ENCODE measurements at places on chromosomes 7 and 10.

DNA sequence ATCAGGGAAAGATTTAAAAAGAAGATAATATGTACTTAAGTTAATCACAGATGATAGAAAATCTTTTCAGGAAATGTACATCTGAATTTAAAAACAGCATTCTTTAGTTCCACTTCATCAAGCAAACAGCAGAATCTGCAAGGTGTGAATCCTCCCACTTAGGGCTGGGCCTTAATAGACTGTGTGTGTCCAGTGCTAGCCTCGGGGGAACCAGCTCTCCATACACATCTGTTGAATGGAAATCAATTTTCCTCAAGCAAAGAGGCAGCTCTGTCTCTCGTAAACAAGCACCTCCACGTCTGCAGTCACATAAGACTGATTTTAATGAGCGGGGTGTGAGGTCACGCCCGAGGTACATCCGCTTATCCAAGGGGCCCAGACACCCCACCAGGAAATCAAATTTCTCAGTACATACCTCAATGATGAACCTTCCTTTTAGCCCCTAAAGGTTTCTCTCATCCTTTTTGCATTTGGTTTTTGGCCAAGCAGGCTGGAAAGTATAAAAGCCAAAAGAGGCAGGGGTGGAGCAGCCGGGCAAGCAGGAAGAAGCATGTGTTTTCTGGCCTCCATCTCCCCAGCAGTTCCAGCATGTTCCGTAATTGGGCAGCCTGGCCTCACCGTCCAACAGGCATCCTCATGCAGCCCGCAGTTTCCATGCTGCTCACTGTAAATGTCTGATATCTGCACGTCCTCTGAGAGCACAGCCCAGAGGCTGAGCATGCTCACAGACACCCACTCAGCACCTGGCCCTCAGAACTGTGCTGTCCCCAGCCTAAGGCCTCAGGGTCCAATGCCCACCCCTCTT lies 131.3 kb downstream of the GLI3 start:
- DNase-seq, result no peak

- no peak for DNase-seq
Observed at GRCh38 chr7:108724251-108725100, 154.8 kb downstream of the DNAJB9 start.

DNA sequence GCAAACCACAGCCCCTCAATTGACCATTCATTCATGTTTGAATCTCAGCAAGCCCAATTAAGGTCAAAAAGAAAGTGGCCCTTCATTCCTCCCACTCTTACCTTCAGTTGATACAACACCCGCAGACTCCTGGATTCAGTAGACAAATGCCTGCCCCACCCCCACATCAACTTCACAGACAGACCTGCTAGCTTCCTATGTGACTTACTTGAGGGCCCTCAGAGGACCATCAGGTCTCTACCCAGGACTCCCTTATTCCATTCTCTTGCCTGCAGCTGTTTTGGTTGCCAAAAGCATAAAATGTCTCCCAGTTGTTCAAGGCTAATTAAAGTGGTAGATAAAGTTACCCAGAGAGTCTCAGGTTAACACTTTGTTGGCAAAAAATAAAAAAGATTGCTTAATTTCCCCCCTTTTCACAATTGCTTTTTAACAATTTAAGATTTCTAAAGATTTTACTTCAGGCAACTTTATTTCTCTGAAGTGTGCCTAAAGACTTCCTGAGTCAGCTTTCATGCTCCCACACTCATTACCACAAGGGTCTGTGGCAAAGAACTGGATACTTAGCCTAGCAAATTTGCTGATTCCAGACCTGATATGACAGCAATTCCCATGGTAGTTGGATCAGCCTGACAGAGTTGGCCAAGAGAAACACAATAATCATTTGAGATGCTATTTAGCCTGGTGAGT lies 3.3 kb upstream of the MTERF1 start:
- no peak for DNase-seq

GRCh38 chr10:103637927-103638557 lies 144.5 kb downstream of the NEURL1 start:
- no peak for DNase-seq

DNA sequence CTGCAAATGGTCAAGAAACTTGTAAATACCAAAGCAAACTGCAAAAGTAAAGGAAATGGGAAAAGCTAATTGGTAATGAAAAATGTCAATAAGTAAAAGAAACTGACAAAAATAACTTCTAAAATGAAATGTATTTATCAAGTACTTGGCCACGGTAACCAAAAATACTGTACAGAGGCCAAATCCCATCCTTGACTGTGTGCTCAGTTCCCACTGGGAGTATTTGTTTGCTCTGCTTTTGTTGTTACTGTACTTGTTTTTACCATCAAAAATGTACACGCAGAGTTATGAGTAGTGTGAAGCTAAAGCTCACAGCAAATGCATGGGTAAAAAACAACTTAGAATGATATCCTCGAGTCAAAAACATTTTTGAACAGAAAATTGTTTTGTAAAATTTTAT lies 31.1 kb downstream of the ENKUR start:
- DNase-seq, result no peak

DNA sequence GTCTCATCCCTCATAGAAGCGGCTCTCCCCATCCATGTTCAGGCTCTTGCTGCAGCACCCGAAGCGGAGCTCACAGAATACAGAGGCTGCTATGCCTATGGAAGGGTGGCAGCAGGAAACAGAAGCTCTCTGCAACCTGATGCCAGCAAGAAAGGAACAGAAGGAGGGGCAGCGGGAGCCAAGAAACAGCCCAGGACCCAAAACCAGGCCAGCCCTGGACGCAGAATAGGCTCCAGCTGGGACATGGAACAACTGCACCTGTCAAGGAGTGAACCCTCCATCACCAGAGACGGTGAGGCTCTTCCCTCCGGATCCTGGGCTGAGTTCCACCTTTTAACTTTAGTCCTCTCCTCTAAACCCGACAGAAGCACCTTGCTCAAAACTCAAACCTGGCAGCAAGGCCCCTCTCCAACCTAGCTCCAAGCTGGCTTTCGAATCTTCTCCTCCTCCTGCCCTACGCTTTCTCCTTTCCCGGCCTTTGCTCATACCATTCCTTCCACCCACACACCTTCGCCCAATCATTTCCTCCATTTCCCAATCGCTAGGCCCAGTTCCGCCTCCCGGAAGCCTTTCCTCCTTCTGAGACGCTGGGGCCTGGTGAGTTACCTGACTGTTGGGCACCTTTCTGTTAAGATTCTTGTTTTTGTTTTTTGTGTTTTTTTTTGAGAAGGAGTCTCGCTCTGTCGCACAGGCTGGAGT lies 122.8 kb upstream of the ZNF92 start:
- no peak for DNase-seq

DNA sequence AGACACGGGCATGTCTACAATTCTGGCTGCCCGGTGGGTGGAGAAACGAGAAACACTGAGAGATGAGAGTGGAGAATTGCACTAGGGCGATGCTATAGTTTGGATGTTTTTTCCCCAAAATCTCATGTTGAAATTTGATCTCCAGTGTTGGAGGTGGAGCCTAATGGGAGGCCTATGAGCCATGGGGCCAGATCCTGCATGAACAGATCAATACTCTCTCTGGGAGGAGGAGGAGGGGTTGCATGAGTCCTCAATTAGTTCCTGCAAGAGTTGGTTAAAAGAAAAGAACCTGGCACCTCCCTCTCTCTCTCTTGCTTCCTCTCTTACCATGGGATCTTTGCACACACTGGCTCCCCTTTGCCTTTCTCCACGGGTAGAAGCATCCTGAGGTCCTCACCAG lies 299.1 kb downstream of the CALN1 start:
- no peak for DNase-seq

DNA sequence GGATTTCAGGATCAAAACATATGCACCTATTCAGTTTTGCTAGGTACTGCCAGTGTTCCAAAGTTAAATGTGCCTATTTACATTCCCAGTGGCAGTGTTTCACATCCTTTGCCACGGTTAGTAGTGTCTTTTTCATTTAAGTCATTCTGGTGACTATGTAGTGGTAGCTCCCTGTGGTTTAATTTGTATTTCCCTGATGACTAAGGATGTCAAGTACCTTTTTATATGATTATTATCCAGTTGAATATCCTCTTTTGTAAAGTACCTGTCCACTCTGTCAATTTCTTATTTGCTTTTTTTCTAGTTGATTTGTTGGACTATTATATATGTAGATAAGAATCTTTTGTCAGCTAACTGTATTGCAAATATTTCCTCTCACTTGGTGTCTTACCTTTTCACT lies 45.1 kb downstream of the TMEM60 start:
- no peak for DNase-seq

DNA sequence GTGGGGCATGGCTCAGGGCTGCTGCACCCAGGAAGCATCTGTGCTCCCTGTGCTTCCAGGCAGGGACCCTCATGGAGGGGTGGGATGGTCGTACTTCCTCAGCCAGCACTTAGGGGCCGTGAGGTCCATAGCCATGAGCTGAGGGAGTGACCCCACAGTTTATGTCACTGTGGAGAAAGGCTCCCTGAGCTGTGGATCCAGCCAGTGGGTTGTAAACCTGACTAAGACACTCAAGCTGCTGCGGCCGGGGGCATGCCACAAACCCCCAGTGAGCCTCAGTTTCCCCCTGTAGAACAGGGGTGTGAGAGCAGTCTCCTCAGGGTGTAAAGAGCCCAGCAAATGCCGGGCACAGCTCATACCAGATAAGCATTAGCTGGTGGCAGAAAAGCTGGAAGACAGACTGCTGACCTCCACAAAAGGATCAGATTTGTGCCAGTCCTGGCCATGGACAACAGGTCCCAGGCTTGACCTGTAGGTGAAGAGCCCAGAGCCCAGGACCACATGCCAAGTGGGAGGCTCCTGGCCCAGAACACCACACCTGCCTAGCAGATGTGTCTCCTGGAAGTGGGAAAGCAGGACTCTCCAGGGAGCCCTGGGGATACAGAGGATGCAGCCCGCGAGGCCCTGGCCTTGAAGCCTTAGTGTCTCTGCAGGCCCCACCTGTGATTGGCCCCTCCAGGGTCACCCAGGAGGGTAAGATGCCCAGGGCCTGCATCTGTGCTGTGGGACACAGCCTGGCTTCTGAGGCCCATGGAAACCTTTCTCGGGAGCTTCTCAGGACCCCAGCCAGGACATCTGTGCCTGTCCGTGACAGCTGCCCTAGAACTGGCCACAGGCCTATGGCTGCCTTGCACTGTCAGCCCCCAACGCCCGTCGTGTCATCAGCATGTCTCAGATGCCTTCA lies 78.1 kb upstream of the RET start:
- no peak for DNase-seq

DNA sequence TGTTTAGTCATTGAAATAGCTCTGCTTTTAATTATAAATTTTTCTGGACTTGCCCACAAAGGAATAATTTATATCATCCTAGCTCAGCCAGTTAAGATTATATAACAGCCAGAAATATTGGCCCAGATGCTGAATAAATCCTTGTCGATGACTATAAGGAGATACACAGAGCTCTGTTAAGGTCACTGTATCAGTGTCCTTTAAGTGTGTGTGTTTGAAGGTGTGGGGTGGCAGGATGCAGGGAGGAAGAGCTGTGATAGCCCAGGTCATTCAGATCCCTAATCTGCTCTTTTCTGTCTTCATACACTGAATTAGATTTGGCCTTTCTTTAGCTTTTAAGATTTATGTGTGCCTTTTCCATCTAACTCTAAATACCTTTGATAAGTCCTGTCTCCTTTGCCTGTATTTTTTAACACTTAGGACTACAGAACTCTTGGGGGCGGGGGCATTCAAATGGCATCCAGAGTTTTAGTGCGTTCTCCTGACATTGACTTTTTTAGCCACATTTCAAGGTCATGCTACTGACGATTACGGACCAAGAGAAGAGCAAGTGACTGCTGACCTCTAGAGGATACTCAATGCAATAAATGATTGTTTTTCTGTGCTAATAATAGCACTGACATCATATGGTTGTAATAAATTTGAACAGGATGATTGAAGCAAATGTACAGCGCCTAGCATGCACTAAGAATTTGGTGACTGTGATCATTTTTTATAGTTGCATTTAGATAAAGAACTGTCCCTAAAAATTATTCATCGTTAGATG lies 172.3 kb downstream of the CACNB2 start:
- no peak for DNase-seq

DNA sequence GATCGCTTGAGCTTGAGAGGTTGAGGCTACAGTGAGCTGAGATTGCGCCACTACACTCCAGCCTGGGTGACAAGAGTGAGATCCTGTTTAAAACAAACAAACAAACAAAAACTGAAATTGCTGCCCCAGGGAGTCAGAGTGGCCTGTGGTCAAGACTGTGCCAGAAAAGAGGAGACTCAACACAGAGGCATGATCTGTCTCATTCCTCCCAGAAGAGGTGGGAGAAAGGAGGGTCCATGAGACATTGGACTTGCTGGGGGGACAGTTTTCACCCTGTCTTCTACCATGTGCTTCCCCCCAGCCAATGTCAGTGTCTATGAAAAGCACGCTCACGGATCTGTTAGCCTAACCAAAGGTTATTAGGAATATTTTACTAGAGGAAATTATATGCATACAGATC lies 3.2 kb downstream of the ZNF853 start:
- DNase-seq, result no peak

DNA sequence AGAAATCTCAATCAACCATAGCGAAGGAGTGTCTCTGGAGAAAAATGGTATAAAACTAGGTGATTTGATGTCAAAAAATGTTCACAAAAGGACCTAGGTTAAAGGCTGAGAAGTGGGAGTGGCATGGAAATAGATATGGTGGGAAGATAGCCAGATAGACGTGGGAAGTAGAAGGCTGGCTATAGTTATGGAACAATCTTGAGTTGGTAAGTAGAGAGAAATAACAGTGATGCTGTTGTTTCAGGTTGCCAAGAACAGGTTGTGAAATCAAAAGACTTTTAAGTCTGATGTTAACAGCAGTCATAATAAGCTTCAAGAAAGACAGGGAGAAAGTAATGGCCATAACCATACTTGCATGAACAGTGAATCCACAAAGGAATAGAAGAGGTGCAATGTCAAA lies 106.1 kb upstream of the RSU1 start:
- no peak for DNase-seq

GRCh38 chr10:1187855-1188557 lies 131.8 kb downstream of the WDR37 start:
- no peak for DNase-seq

DNA sequence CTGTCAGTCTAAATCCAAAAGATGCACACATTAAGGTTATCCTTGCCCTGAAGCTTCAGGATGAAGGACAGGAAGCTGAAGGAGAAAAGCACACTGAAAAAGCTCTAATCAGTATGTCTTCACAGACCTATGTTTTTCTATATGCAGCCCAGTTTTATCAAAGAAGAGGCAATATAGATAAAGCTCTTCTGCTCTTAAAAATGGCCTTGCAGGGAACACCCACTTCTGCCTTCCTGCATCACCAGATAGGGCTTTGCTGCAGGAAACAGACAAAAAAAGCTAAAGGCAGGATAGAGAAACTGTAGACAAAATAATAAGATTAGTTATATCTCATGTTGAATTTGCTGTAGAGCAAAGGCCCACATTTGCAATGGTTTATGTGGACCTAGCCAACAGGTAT lies 14.9 kb upstream of the IFIT1B start:
- no peak for DNase-seq

Measured in CD4-positive, alpha-beta T cell treated with Interleukin-17A for 1 hour (primary cell).